ENCODE measurements at places on chromosomes 11 and 22.

- DNase-seq, result no peak
These were observed 66.0 kb downstream of the SHISAL1 start for GRCh38 chr22:44246615-44247326.

GRCh38 chr22:48520207-48520606 is 1307.5 kb downstream of the BRD1 start:
- no peak for DNase-seq

GRCh38 chr11:17386331-17387084 is 2.0 kb downstream of the KCNJ11 start:
- DNase-seq, result peak; percentile 72

DNA sequence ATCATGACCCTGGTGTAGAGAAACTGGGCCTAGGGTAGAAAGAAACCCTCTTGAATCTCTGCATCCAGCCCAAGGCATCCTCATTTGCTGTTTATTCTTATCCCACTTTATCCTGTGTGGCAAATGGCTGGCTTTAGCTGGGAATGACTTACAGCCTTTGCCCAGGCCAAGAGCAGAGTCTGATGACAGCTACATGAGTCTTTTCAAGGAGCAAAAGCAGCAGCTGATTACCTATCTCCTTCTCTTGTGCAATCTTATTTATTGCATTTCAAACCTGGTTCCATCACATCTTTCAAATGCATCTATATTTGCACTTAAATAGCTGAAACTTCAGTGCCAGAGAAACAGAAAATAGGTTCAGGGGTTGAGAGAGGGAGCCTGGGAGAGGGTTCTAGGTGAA is 26.1 kb downstream of the SYT13 start:
- DNase-seq, result no peak

DNA sequence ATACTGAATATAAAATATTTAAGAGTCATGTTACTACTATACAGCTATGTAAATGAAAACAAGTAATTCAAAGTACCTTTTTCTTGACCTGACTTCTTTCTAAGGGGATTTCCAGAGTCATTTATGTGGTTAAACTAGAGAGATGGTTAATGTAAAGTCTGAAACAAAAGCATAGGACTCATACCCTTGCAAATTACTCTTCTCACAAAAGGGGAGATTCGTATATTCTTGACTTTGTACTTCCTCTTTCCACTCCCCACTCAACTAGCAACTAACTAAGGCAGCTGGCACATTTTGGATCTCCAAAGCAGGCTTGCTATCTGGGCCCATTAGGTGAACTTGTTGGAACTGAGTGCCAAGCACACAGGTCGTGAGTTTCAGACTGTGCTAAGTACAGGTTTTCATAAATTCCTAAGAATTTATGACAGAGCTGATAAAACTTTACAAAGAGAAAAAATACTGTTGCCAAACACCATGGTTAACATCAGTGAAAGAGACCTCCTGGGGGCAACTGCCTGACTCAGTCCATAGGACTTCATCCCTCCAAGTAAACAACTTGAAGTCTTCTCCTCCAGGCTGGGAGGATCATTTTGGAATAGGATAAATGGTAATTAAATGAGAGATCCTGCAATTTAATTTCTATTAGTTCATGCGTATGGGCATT is 77.0 kb upstream of the DDI1 start:
- no peak for DNase-seq

- no peak for DNase-seq
These were observed 42.9 kb downstream of the C11orf91 start for GRCh38 chr11:33657757-33658156.

DNA sequence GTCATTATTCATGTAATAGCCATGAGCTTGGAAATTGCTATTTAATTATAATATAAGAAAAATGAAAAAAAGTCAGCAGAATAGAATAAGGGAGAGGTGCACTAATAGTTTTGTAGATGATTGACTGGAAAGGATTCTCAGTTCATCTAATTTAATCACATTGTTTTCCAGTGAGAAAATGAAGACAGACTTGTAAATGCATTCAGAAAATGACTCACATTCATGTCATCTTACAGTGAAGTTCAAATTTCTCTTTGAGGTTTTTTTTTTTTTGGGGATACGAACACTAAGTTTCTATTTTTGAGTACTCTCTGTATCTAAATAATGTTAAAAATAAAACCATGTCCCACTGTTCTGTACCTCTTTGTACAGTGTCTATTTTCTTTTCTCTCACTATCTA is 18.5 kb upstream of the OR4A16 start:
- DNase-seq, result no peak

DNA sequence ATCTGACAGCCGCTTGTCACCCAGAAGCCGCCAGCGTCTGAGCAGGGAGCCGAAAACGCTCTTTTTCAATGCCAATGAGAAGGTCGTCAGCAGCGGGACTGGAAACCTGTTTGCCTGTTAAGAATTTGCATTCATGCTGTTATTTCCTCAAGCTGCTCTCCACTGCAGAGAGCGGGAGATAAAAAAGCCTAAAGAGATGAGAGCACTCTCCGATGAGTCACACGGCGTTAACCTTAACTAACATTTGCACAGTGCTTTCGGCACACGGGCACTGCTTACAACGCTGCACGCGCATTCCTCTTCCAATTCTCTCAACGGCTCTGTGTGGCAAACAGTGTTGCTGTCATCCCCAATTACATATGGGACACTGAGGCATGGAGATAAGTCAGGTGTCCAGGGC is 40.0 kb upstream of the RTL6 start:
- DNase-seq, result no peak

- DNase-seq, result peak; percentile 90
These were observed 35.2 kb downstream of the LRFN4 start for GRCh38 chr11:66891851-66892660.

GRCh38 chr11:19380375-19380774 is 139.6 kb upstream of the E2F8 start:
- DNase-seq, result peak; percentile 21

GRCh38 chr11:12051287-12051662 is 42.8 kb upstream of the DKK3 start:
- no peak for DNase-seq

DNA sequence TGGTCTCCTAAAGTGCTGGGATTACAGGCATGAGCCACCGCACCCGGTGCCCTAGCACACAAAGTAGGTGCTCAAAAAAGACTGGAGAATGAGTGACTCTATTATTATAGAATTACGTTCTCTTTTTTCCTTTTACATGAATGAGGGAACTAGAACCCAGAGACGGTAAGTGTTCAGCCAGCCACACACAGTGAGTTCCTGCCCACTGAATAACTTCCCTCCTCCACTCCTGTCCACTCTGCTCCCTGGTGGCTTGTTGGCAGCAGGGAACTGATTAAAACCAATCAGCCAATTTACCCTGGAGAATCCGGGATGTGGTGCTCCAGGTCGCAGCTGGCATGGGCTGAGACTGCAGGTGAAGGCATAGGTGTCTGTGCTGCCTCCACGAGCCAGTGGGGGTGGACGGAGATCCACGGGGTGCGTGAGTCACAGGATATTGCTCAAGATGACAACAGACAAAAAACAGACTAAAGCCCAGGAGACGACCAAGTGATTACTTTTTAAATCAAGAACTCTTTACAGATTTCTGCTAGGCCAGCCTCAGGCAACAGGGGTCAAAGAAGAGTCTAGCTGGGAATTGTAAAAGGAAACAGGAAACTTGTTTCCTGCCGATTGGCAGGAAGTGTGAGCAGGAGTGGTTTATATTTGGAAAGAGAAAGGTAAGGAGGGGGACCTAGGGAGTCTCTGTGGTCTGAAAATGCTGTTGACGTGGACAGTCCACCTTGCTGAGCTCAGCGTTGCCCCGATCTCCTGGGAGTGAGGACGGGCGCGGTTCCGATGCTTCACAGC is 95.2 kb upstream of the TP53I11 start:
- no peak for DNase-seq

GRCh38 chr22:41902932-41903421 is 11.9 kb downstream of the SHISA8 start:
- no peak for DNase-seq

GRCh38 chr22:46761017-46761416 is 1.4 kb upstream of the TBC1D22A start:
- DNase-seq, result no peak

All from 8988T (cell line).